CD14-positive monocyte (primary cell): ENCODE measurements at places on chromosomes 6 and 20.
A peak's percentile ranks its signal among the peaks of the same experiment; 100 is the strongest.

DNA sequence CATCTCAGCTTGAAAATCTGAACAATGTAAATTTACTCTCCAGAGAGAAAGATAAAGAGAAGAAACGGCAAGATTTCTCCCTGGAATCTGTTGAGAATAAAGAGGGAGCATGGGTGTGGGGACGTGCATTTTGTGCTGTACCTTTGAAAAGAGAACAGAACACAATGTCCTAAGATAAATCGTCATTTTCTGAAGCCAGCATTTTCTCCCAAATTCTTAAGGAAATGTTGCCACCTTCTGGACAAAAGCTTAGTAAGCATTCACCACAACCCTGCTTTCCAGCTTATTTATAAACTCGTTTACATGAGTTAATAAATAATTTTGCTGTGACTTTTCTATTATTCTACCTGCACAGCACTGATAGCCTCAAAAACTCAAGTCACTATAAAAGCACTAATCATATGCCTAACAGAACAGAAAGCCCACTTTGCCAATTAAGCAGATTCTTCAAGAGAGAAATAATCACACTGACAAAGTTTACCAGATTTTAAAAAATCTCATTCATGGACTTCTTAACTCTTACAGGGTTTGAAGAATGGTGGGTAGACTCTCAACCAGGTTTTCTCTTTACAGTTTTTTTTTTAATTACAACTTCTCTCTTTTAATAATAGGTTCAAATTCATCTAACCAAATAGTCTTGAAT is 155.8 kb downstream of the MBOAT1 start:
- H3K4me1 ChIP-seq, result no peaks in the 10 kb centered on the region
- H3K4me3 ChIP-seq, result no peak overlapping the region
- no peak overlapping the region for H3K27ac ChIP-seq

- no peak for DNase-seq
- H3K27me3 ChIP-seq, result no peaks in the 10 kb centered on the region
- no peaks in the 10 kb centered on the region for H3K36me3 ChIP-seq
- no peak overlapping the region for H3K27ac ChIP-seq
Measured at GRCh38 chr20:32614772-32615171, 29.6 kb upstream of the NOL4L start.

DNA sequence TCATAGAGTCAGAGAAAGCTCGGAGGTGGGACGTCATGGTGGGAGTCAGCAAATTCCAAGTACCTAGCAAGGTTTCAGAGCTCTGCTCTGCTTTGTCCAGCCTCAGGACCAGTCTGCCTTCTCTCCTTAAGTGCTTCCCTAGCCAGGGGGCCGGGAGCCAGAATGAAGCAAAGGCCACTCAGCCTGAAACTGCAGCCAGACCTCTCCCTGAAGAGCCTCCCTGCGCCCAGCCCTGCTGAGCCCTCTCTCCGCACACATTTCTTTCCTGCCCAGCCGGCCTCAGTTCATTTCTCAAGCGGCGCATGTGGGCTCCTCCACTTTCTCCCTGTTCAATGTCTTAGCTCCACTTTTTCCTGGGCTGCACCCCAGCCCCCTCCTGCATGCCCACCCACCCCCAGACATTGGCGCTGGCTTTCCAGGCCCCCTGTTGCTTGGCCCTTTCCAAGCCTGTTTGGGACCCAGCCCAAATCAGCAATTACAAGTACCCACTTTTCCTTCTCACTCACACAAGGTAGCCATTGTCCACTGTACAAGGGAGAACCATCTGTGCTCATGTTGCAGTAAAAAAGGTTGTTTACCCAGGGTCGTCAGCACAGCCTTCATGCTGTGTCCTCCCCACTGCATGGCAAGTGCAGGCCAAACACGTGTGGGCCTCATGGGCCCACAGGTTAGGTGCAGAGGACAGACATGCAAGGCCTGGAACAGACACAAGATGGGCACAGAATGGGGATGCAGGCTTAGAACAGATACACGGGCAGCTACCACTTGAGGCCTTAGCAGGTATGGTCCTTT is 147.1 kb downstream of the MRPL14 start:
- H3K4me3 ChIP-seq, result no peak overlapping the region
- H3K36me3 ChIP-seq, result no peaks in the 10 kb centered on the region
- DNase-seq, result no peak
- H3K4me1 ChIP-seq, result peaks cover 10% of the 10 kb centered on the region
- H3K27me3 ChIP-seq, result no peaks in the 10 kb centered on the region

- no peaks in the 10 kb centered on the region for H3K27me3 ChIP-seq
- no peaks in the 10 kb centered on the region for H3K4me1 ChIP-seq
- no peaks in the 10 kb centered on the region for H3K36me3 ChIP-seq
- H3K27ac ChIP-seq, result no peak overlapping the region
Measured at GRCh38 chr6:95923518-95923917, 92.3 kb upstream of the FUT9 start.

DNA sequence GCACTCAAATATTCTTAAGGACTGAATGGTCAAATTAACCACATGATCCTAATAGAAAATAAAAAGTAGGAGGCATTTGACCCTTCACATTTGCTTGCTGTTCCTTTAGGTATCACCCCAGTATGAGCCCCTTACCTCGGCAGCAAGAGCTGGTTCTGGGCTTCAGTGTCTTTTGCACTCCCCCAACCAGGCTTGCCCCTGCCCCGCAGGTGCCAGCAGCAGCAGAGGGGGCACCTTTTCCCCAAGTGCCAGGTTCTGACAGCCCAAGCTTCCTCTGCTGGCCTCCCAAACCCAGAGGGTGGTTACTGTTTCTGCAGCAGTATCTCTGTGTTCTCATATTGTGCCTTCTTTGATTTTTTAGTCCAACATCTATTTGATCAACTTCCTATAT is 23.2 kb downstream of the UBE2V1 start:
- peaks cover 63% of the 10 kb centered on the region for H3K36me3 ChIP-seq
- H3K4me1 ChIP-seq, result peaks cover 28% of the 10 kb centered on the region
- DNase-seq, result no peak

DNA sequence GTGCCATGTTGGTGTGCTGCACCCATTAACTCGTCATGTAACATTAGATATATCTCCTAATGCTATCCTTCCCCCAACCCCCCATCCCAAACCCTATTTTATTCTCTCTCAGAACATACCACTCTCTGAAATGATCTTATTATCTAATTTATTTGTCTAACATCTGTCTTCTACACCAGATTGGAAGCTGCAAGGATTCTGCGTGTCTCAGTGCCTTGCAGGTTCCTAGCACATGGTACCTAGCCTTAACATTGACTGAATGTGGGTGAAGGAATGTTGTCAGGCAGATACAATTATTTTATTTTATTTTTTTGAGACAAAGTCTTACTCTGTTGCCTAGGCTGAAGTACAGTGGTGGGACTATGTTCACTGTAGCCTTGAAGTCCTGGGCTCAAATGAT is 124.9 kb downstream of the BCAS1 start:
- H3K27me3 ChIP-seq, result no peaks in the 10 kb centered on the region
- H3K36me3 ChIP-seq, result no peaks in the 10 kb centered on the region
- no peak overlapping the region for H3K27ac ChIP-seq
- no peak for DNase-seq
- H3K4me3 ChIP-seq, result no peak overlapping the region

GRCh38 chr6:9116026-9116425 is 680.7 kb upstream of the SLC35B3 start:
- H3K27me3 ChIP-seq, result no peaks in the 10 kb centered on the region
- H3K27ac ChIP-seq, result no peak overlapping the region
- H3K4me3 ChIP-seq, result no peak overlapping the region
- no peaks in the 10 kb centered on the region for H3K36me3 ChIP-seq

DNA sequence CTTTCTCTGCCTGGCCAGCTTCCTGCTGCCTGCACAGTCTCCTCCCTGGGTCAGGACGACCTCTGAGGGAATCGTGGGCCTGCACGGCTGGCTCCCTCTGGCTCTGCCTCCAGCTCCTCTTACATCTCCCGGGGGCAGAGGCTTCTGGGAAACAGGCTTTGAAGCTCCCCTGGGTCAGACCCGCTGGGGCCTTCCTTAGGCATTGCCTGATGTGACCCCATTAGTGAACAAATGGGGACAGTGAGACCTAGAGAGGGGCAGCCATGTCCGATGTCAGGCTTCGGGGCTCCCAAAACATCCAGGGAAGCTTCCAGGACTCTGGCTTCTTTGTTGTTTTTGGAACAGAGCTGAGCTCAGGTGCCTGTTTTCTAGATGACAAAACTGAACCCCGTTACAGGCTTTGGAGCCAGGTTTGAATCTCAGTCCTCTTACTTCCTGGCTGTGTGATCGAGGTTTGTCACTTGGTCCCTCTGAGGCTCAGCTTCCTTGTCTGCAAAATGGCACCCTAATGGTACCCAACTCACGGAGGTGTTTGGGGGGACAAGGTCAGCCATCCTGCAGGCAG is 94.3 kb downstream of the CEBPB start:
- no peak overlapping the region for H3K4me3 ChIP-seq
- H3K4me1 ChIP-seq, result peaks cover 61% of the 10 kb centered on the region
- DNase-seq, result no peak
- H3K36me3 ChIP-seq, result no peaks in the 10 kb centered on the region

GRCh38 chr6:71126506-71126905 is 162.1 kb upstream of the OGFRL1 start:
- H3K4me1 ChIP-seq, result no peaks in the 10 kb centered on the region
- no peaks in the 10 kb centered on the region for H3K27me3 ChIP-seq
- DNase-seq, result no peak
- no peak overlapping the region for H3K27ac ChIP-seq
- no peak overlapping the region for H3K4me3 ChIP-seq

DNA sequence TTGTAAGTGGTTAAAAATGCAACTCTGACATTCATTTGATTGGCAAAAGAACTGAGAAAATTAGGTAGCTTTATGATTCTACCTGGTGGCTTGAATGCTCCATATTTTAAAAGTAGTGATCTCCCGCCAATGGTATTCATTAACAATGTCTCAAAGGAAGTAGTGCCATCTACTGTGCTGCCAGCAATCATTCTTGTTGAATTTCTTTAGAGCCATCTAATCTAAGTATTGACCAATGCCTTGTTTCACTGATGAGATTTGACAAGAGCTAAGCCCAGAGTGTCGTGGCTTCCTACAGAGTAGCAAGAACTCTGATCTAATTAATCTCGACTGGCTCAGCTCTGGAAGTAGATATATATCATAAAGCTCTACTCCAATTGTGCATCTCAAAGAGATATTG is 696.7 kb downstream of the C6orf118 start:
- no peaks in the 10 kb centered on the region for H3K4me1 ChIP-seq
- H3K4me3 ChIP-seq, result no peak overlapping the region
- no peak for DNase-seq

GRCh38 chr20:49572857-49573256 is 4.9 kb upstream of the PTGIS start:
- no peak overlapping the region for H3K27ac ChIP-seq
- DNase-seq, result no peak
- no peaks in the 10 kb centered on the region for H3K36me3 ChIP-seq
- no peak overlapping the region for H3K4me3 ChIP-seq

DNA sequence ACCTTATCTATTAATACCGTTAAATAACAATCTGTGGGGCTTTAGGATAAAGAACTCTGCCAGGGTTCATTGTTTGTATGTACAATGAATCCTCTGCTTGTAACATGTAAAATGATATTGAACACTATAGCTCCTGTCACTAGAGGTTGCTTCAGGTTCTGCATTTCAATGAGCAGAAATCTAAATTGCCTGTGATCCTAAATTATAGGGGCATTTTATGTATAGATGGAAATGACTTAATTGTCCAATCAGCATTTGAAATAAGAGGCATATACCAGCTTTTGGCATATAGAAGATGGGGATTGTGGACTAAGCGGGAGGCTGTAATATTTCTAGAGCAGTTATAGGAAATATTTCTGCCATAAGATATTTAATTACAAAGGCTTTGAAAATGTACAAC is 2.0 kb downstream of the NCOA3 start:
- H3K4me3 ChIP-seq, result peak overlapping the region; percentile 98
- H3K4me1 ChIP-seq, result peaks cover 19% of the 10 kb centered on the region
- no peaks in the 10 kb centered on the region for H3K36me3 ChIP-seq

DNA sequence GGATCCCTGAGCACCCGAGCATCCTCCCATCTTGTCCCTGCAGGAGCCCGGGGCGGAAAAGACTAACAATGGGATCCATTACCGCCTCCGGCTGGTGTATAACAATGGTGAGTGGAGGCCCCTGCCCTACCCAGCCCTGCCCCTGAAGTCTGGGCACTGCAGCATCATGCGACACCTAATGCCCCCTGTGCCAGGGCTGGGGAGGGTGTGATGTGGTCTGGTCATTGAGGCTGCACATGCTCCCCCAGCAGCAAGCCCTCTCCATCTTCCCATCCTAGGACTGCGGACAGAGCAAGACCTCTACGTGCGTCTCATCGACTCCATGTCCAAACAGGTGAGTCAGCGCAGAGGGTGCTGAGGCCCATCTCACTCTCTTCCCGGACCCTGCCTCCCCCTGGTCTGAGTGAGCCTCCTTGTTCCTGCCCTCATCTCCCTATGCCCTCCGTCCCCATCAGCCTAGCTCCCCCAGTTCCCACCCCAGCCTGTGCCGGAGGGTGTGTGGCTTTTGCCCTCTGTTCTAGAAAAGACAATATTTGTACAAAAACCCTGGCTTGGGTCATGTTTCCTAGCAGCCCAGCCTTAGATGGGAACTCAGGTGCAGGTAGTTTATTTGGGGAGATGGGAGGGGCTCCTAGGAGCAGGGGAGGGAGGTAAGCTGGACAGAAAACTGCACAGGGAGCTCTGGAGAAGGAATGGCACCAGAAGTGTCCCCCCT is 13.5 kb downstream of the EBF4 start:
- no peaks in the 10 kb centered on the region for H3K27me3 ChIP-seq
- no peaks in the 10 kb centered on the region for H3K36me3 ChIP-seq
- H3K27ac ChIP-seq, result no peak overlapping the region

DNA sequence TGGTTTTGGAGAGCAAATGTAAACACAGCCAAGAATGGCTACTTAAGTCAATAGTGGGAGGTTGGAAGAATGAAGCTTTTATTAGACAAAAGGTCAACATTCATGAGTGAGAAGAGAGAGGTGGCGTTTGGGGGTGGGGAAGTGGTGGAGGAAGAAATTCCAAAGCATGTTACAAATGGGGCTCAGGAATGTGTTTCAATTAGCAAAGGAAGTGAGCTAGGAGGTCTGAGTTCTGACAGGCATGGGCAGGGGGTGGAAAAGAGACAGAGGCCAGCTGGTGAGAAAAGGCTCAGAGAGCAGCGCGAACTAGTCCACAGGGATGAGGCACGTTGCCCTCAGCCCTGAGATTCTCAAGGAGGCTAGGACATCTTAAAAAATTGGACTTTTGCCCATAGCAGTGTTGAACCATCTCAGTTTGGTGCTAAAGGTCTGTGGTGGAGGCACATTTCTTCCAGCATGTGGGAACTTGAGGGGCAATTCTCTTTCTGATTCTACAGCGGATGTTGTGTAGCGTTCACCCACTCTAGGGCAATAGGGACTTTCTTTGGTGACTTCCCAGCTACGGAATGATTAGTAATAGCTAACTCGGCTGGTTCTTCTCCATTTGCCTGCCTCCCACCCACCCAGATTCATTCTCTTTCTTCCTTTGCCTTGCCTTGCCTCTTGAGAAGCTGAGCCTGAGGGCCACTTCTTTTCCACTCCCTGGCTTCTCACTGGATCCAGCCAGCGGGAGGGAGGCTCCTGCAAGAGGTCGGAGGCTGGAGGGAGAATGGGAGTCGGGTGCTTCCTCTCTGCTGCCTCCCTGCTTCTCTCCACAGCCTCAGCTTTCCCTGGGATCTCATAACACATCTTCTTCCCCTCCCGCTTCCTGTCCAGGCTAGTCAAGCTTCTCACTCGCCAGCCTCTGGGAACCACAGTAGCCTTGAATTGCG is 45.1 kb upstream of the NEDD9 start:
- H3K4me1 ChIP-seq, result peaks cover 9% of the 10 kb centered on the region
- DNase-seq, result no peak
- H3K4me3 ChIP-seq, result no peak overlapping the region
- H3K27me3 ChIP-seq, result no peaks in the 10 kb centered on the region

GRCh38 chr6:44667668-44668390 is 280.3 kb downstream of the CDC5L start:
- H3K27ac ChIP-seq, result no peak overlapping the region
- peak; percentile 22 for DNase-seq
- no peaks in the 10 kb centered on the region for H3K27me3 ChIP-seq
- H3K4me1 ChIP-seq, result no peaks in the 10 kb centered on the region
- H3K4me3 ChIP-seq, result no peak overlapping the region
